ENCODE measurements at places on chromosomes 2 and 18. TPM values are rescaled to one million over a fixed set of nuclear protein-coding genes. Genes with fewer than 3 reads are reported as not detected.

MAP2 gene
- total RNA-seq = 2.0 TPM

MC4R gene
- not detected for total RNA-seq

CRYGD gene
- not detected for total RNA-seq

NEU4 gene
- total RNA-seq = 38.5 TPM

FER1L5 gene
- total RNA-seq = 1.2 TPM

INHA gene
- not detected for total RNA-seq

ELOA2 gene
- not detected for total RNA-seq

All from A673 (cell line).